ENCODE measurements at places on chromosomes 1 and 21. TPM values are rescaled to one million over a fixed set of nuclear protein-coding genes. Genes with fewer than 3 reads are reported as not detected.

DNA sequence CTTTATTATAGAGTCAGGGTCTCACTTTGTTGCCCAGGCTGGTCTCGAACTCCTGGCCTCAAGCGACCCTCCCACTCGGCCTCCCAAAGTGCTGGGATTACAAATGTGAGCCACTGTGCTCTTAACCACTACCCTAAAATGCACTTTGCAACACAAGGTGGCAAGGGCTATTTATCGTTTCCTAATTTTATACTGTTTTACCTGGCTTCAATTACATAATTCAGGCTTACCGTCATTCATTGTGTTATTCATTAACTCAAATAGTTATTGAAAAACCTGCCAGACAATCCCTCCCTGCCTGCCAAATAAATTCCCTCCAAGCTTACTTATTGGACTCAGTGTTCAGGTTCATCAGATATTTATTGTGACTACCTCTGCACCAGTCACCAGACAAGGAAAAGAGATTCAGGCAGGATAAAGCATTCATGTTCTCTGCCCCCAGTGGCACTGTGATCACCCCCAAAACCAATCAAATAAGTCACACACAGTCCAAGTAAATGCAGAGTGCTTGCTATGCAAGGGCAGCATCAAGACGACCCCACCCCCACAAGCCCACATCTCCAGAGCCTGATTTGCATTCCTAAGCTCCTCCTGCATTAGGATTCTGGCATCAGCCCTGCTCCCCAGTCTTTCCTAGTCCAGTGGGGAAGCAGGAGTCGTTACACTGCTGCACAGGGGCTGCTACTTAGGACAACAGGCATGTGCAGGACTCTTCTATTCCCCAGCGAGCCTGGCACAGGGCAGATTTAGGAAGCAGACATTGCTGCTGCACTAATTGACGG lies 8.1 kb downstream of the PAQR7 start:
- no peak for DNase-seq

- DNase-seq, result no peak
These were observed 220.0 kb downstream of the RERE start for GRCh38 chr1:8597455-8597854.

- DNase-seq, result no peak
These were observed 134.0 kb upstream of the IRF2BP2 start for GRCh38 chr1:234743791-234744611.

DNA sequence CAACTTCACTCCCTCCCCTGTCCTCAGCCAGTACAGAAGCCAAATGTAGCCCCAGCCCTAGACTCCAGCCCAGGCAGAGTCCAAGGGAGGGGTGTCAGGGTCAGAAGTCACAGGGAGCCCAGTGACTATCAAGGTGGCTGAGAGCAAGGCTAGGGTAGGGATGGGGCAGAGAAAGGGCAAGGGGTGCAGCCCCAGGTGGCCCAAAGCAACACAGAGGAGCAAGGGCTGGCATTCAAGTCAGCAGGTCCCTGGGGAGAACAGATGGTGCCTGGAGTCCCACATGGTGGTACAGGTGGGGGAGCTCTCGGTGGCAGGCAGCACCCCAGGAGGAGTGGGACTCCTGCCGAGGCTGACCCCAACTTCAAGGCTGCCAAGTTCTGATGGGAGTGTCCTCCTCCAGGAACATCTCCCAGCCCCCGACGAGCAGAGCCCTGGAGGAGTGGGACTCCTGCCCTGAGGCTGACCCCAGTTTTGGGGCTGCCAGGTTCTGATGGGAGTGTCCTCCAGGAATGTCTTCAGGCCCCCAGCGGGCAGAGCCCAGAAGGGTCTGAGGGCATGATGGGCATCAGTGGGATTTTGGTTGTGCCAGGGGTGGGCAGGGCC lies 3.7 kb upstream of the DVL1 start:
- no peak for DNase-seq

DNA sequence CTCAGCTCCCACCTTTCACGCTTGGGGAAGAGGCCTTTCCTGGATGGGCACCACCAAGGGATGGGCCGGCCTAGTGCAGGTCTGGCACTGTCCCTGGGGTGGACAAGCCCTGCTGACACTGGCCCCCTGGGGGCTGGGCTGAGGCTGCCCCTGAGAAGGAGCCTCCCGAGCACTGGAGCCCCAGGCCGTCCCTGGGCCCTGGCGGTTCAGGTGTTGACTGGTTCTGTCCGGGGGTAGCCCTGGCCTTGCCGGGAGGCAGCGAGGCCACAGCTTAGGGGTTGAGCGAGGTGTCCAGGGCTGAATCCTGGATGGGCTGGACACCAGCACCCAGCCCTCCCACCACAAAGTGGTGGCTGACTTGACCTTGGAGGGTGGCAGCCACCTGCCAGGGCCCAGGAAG lies 49.7 kb upstream of the ACTRT2 start:
- no peak for DNase-seq

- DNase-seq, result no peak
These were observed 50.6 kb upstream of the MRPS6 start for GRCh38 chr21:34022627-34023335.

DNA sequence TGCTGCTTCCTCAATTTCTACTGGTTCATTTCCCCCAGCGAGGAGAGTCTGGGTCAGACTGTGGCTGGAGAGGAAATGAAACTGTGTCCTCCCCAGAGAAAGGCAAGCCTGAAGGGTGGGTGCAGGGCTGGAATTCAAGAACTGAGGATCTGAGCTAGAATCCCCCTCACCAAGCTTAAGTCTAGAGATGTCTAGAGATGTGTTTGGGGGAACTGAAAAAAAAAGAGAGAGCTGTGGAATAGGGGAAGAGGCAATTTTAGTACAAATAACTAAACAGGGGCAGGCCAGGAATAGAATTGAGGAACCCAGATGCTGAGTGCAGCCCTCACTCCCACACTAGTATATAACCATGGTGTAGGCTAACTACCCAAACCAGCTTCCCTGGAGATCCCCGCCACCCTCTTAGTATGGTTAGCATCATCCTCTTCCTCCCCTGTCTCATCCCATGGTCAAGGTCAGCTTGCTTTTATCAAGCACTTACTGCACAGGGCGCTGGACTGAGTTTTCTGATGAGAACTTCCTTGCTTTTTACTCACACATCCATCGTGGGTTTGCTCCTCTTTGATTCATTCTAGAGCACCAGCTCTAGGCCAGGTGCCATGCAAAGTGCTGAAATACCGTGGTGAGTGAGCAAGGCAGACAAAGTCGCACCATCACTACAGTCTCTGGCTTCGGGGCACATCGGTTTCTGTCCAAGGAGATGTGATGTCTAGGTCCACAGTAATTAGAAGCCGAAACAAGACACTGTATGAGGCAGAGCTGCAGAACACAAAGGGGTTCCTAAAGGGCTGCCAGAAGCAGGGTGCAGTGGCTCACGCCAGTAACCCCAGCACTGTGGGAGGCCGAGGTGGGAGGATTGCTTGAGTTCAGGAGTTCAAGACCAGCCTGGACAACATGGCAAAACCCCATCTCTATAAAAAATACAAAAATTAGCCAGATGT lies 112.9 kb upstream of the IPO9 start:
- DNase-seq, result no peak

GRCh38 chr1:43934101-43934985 lies 742 bp downstream of the ARTN start:
- DNase-seq, result no peak

DNA sequence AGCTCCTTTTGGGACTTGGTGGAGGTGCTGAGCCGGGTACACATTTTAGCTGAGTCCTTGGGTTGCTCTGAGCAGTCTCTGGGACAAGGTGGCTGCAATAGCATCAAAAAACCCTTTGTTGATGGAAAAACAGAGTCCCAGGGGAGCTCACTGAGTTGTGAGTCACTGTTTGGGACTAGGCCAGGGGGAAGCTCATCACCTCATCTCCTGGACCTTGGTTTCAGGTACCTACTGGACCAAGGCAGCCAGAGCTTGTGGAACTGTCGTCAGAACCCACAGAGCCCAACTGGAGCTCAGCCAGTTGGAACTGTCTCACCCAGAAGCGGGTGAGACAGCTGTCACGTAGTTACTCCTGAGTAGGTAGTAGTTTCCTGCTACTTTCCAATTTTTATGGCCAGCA lies 146.7 kb downstream of the HLX start:
- no peak for DNase-seq

GRCh38 chr1:198669023-198669698 lies 30.3 kb downstream of the PTPRC start:
- peak; percentile 89 for DNase-seq

Gene LEMD1
- polyA plus RNA-seq, result not detected

Gene HSD3B2
- not detected for polyA plus RNA-seq

Gene LCE3E
- polyA plus RNA-seq, result not detected

Gene NPL
- 1.2 TPM for polyA plus RNA-seq

Gene PRRX1
- 154 TPM for polyA plus RNA-seq

Gene RAB42
- polyA plus RNA-seq, result 2.0 TPM

Gene NTNG1
- polyA plus RNA-seq, result 3.3 TPM

Gene PLEKHN1
- polyA plus RNA-seq, result 0.48 TPM

Gene RORC
- not detected for polyA plus RNA-seq

Gene LAMC2
- 0.96 TPM for polyA plus RNA-seq

Gene HSD3B1
- not detected for polyA plus RNA-seq
